ENCODE measurements at places on chromosomes 12 and 14. TPM values are rescaled to one million over a fixed set of nuclear protein-coding genes. Genes with fewer than 3 reads are reported as not detected.

BDKRB2 gene
- total RNA-seq = 15.9 TPM

CPM gene
- 0.36 TPM for total RNA-seq

TMEM132C gene
- total RNA-seq = not detected

OVCH1 gene
- not detected for total RNA-seq

COX8C gene
- not detected for total RNA-seq

GARIN6 gene
- total RNA-seq = not detected

TBX5 gene
- not detected for total RNA-seq

KLHL28 gene
- total RNA-seq = 6.7 TPM

PDZRN4 gene
- not detected for total RNA-seq
